Activated T-helper 1 cell treated with anti-CD3 and anti-CD28 coated beads, Interleukin-2, amount 50 U/mL, for 16 hours (primary cell): ENCODE measurements at places on chromosomes 3 and 15.

DNA sequence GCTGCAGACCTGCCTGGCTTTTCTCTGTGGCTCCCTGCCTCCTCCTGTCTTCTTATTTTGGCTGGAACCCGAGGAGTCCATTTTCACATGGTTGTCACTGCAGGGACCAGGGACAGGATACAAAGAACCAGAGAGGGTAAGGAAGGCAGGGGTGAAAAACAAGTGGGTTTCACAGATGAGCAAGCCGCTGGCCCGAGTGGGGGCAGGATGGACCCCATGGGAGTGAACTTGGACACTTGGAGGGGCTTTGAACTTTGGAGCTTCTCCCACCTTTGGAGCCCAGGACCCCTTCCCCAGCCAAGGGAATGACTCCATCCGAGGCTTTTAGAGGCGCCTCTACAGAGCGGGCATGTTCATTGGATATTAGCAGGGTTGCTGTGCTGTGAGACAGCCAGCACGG lies 26.9 kb upstream of the ADCY5 start:
- no peak for DNase-seq

- no peak for DNase-seq
These were observed 86.0 kb downstream of the SEMA5B start for GRCh38 chr3:122941228-122942206.

GRCh38 chr15:91853511-91853947 lies at the start of gene SLCO3A1:
TSS of gene SLCO3A1 (plus strand) at chr15:91853708.
- DNase-seq = peak; percentile 43

GRCh38 chr3:186940967-186941366 lies 10.6 kb downstream of the ST6GAL1 start:
- DNase-seq = no peak

- DNase-seq = no peak
These were observed 88.1 kb downstream of the VPS8 start for GRCh38 chr3:184899953-184900595.

DNA sequence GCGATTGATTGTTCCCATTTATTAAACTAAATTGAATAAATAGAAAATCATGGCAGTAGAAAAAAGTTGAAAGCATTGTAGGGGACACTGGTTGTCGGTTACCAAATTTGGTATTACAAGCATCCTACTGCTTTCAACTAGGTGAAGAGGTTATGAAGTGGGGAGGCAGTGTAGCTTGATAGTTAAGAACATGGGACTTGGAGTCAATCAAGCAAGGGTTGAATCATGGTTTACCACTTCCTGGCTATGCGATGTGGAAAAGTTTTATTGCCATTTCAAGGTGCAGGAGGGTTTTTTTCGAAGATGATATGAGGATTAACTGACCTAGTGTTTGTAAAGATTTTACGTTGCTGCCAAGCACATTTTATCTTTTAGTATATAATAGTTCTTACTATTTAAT lies 318.2 kb upstream of the KCNH8 start:
- DNase-seq = no peak

GRCh38 chr3:157311633-157312375 lies 124.8 kb upstream of the PTX3 start:
- no peak for DNase-seq

DNA sequence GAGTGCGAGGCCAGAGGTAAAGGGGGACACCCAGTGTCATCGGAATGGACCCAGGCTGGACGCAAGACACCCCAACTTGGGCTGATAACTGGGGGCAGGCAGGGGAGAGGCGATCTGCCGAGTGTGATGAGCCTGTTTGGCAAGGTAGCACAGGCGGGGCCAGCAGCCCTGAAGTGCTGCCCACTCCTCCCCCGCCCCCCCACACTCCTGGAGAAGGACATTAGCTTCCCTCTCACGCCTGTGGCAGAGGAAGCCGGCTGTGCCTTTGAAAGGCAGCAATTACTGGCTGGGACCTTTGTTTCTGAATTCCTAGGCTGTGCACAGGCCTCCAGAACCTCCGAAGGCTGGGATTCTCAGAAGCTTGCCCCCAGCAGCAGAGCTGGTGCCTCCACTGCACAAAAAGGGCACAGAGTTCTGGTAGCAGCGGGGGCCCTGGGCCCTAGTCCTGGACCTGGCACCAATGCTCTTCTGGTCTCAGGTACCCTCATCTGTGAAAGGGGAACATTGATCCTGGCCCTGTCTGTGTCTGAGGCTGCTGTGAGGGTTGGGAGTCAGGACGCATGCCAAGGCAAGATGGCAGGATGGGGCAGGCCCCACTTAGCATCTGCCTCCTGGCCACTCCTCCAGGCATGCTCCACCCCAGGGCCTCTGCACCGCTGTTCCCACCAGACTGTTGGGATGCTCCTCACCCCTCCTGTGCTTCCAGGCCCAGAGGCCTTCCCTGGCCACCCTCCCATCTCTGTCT lies 28.6 kb downstream of the IQSEC1 start:
- no peak for DNase-seq

DNA sequence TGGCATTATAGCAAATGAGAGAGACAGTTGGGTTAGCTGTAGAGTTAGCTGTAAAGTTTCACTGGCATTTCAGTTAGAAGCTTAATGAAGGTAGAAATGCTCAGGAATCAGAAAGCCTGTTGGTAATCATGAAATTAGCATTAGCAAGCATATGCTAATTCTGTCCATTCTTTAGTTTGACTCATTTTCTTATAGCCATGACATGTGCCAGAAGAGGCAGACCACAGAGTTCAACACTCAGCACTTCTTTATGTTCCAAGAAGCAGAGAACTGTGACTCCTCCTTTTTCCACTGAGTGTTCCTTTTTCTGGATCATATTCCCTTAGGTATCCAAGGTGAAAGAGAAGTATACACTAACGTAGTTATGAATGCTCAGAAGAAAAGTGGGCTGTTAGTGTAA lies 276.2 kb upstream of the SGO1 start:
- DNase-seq = no peak

DNA sequence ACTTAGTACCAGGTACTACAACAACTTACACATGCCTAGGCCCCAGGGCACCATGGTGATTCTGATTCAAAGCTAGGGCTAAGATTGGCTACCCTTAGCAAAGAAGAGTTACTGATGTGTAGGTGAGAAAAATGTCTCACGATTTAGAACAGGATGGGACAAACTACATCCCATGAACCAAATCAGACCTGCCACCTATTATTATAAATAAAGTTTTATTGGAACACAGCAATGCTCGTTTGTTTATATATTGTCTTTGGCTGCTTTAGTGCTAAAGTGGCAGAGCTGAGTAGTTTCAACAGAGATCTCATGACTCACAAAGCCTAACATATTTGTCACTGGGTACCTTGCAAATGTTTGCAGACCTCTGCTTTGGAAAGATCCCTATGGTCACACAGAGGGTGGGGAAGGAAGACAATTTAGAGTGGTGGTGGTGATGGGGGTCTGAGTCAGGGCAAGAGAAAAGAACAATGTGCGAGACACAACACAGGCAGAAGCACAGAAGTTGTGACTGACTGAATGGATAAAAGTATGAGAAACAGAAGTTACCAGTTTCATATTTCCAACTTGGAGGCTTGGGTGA lies 770.6 kb upstream of the CFAP20DC start:
- no peak for DNase-seq

DNA sequence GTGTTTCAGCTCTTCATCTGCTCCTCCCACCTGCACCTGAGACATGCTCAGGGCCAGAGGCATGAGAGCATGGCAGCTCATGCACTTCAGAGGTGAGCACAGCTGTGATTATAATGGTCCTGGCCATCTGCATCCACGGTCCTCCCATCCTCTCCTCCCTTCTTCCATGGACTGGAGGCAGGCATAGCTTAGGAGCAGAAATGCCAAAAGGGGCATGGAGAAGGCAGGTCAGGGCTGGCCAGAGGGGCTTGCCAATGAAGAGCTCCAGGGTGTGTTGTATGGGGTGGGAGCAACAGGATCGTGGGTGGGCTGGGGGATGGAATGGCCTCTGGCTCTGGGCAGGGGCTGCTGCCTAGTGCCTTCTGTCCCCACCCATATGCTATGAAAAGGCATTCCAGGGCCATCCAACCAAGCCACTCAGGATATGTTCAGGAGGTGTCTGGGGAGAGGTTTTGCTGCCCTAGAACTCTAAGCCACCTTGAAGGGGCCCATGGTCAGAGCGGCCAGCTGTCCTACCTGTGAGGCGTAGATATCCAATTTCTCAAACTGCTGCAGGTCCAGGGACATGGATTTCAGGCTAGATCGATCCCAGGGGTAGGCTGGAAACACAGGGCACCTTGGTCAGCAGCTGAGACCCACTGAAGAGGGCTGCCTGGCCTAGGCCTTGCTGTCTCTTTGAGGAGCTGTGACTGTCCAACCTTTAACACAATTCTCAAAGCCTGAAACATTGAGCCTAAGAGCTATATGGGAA lies 26.1 kb downstream of the KY start:
- no peak for DNase-seq

DNA sequence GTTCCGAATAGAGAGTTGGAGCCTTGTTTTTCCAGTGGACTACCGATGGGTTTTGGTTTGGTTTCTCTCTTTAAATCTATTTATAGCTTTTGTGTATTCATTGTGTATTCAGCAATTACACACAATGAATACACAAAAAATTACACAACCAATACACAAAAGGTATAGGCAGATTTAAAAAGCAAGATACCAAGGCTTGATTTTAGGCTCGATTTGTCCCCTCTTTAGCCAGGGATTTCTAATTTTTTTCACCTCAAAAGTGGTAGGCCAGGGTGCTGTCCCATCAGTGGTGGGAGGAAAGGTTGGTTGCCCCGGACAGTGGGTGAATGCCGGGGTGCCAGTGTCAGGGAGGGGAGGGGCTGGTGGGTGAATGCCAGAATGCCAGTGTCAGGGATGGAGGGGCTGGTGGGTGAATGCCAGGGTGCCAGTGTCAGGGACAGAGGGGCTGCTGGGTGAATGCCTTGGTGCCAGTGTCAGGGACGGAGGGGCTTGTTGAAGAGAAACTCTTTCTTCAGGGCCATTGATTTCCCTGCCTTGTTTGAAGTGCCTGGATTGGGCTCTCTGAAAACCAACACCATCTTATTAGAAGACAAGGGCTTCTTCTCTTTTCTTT lies 186.2 kb downstream of the GOLGA6L6 start:
- DNase-seq = no peak

DNA sequence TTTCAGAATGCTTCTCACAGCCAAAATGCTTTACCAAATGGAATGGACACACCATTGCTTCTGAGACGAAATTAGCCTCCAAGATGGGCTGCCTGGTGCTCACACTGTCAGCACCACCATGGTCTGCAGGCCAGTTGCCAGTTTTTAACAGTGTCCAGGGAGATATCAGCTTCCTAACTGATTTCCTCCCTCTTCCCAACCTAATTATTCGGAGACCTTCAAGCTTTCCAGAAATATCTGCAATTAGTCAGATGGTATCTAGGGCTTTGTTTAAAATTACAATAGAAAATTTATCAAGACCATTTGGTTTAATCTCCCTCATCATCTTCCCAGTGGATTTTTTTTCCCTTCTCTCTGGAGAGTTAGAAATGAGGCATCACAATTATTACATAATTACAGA lies 287.5 kb downstream of the ZPLD1 start:
- no peak for DNase-seq

GRCh38 chr15:52100807-52101442 lies 11.7 kb downstream of the BCL2L10 start:
- no peak for DNase-seq

DNA sequence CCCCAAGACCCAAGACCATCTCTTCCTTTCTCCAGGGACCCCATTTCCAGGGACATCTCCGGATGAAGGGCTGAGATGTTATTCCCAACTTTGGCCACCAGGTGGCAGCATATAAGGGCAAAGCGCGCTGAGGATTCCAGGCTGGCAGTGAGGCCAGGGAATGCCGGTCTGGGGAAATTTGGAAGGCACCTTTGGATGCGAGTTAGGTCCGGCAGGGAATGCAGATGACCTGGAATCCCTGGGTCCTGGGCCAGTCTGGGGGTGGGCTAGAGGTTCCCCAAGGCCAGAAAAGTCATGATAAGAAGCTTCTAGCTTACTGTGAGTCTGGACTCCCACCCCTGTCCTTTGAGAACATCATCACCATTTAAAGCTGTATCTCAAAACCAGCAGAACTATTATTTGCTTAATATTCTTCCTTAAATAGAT lies 1.6 kb upstream of the CHST13 start:
- no peak for DNase-seq

GRCh38 chr3:184842433-184842832 lies 30.5 kb downstream of the VPS8 start:
- DNase-seq = no peak

DNA sequence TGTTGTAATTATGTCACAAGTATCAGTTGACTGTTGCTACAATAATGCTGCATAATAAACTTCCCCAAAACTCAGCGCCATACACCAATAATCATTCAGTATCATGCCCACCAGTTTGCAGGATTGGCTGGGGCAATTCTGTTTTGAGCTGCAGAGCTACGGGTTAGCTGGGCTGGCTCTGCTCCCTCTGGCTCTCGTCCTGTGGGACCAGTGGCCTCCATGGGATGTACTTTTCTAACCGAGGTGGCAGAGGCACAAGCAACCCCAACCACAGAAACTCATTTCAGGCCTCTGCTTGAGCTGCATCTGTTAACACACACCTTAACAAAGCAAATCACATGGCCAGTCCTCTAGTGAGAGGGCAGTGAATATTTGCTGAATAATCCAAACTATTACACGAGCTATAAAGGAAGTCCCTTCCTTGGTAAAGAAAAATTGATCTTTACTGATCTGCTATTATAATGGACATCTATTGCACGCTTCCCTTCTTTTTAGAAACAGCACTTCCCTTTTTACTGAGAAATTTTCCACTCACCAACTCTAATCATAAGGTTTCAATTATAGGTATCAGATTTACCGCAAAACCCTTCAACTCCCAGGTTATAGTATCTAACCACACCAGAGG lies 10.9 kb upstream of the BCL2A1 start:
- no peak for DNase-seq

GRCh38 chr3:172034786-172035685 lies 4.3 kb upstream of the FNDC3B start:
- no peak for DNase-seq

GRCh38 chr3:98741121-98741716 lies 21.9 kb upstream of the ST3GAL6 start:
- DNase-seq = no peak

- DNase-seq = no peak
These were observed 34.5 kb downstream of the RASGRP1 start for GRCh38 chr15:38530113-38530512.

DNA sequence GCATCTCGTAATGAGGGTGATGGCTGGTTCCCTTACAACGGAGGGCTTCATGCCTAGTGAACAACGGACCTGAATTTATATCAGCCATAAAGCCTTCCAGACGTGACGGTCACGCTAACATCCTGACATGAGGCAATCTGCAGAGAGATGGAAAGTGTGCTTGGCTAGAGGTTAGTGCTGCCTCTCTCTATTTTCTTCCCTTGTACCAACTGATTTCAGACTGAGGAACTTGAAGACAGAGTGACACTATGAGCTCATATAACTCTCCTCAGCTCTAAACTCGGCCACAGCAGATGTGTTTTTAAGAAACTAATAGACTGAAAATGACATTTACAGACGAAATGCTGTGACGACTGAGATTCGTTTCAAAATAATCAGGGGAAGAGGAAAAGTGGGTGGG lies 122.4 kb downstream of the XXYLT1 start:
- DNase-seq = no peak

- no peak for DNase-seq
These were observed 415.8 kb upstream of the SEMA6D start for GRCh38 chr15:47301481-47301880.

GRCh38 chr15:88204584-88204983 lies 52.0 kb downstream of the NTRK3 start:
- no peak for DNase-seq
